HL-60 (cell line): ENCODE measurements at places on chromosomes 13 and 19.

- DNase-seq = no peak
Observed at GRCh38 chr13:92807353-92807752, 419.3 kb upstream of the GPC6 start.

- no peak for DNase-seq
Observed at GRCh38 chr19:5536337-5536894, 31.3 kb downstream of the TINCR start.

DNA sequence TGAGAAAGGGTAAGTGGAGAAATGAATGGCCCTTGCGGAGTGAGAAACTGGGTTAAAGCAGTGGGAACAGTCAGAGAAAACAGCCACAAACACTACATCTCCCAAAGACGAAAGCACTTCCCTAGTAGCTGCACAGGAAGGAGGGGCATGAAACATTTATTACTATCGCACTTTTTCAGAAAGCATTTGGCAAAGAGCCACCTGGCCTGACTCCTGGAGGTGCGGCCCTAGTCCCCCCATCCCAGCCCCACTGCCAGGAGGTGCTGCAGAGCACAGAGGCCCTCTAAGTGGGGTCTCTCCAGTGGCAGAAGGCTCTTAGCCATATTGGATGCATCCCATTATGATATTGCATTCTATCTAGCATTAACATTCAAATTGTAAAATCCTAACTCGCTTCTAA is 55.8 kb downstream of the MTMR6 start:
- DNase-seq = no peak

- no peak for DNase-seq
Observed at GRCh38 chr13:112531263-112531794, 56.6 kb downstream of the TUBGCP3 start.

DNA sequence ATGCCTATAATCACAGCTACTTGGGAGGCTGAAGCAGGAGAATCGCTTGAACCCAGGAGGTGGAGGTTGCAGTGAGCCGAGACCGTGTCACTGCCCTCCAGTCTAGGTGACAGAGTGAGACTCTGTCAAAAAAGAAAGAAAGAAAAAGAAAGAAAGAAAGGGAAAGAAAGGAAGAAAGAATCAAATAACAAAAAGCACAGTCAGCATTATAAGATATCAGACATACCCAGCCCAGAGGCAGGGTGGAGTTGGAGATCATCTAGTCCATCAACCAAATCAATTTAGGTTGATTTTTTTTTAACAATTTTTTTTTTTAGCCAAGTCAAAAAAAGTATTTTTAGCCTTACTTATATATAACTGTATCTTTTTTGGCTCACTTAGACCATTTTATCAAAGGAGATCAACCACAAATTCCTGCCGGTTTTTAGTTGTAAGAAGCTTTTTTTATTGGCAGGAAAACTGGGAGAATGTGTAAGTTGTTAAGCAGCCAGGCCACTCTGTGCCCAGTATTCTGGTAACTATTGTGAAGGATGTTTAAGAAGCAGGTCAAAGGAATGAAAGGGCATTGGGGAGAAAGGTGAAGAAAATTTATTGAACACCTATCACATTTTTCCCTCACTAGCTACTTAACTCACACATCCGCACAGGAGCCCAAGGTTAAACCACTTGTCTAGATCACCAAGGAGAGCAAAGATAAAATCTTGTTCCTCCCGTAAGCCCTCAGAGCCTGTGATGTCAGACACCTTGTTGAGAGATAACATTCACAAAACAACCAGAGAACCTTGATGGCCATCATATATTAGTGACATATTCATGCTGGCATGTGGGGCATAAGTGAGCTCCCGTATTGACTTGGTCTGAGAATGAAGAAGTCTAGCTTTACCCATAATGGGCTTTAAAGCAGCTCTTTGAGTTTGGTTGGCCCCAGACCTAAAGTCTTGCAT is 91.8 kb downstream of the COL4A2 start:
- DNase-seq = no peak

DNA sequence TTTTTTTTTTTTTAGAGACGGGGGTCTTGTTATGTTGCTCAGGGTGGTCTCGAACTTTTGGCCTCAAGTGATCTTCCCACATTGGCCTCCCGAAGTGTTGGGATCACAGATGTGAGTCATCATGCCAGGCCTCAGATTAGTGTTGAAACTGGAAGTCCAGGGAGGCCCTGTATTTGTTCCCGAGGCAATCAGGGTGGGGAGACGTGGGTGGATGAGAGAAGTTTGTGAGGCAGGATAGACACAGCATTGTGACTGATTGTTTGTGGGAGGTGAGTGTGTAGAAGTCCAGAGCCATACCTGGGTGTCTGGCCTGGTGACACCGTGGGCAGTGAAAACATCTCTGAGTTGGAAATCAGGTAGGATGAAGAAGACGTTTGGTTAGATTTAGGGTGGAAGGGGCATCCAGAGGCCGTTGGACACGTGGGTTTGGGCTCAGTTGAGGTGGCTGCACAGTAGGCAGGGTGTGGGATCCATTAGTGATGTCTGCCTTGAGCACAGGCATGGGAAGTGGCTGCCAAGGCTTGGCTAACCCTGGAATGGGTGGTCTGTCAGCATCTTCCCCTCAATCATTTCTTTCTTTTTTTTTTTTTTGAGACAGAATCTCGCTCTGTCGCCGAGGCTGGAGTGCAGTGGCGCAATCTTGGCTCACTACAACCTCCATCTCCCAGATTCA is 12.4 kb downstream of the RTN2 start:
- no peak for DNase-seq

GRCh38 chr19:1510442-1510806 is 2.4 kb downstream of the ADAMTSL5 start:
- no peak for DNase-seq

- DNase-seq = no peak
Observed at GRCh38 chr19:13152356-13152973, 2.3 kb downstream of the IER2 start.

DNA sequence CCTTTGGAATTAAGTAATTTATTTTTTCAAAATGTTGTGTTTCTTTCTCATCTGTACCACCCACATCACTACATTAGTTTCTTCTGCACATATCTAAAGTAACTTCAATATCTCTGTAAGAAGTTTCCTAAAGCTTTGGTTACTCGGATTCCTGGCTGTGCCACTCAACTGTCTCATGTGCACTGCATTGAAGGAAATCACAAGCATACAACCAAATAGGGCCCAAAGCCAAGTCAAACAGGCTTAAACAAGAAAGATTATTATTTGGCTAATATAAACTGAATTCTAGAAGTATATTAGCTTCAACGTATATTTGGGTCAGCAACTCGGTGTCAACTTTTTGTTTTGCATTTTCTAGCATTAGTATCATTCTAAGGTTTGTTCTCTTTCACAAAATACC is 1647.6 kb upstream of the SPRY2 start:
- no peak for DNase-seq

DNA sequence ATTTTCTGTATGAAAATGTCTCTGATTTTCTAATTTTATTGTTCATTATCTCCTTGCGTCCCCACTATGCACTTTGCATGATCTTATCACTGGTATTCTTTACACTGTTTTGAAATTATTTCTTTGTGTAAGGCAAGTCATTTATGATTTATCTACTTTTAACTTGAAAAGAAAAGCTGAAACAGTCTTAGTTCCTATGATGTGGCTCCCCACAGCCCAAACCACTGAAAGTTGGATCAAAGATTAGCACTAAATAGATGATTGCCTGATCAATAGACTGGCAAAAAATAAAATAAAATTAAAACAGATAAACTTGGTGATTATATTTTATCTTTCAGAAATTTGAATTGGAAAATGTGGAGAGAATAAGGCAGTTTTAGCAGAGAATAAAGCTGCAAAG is 1101.9 kb downstream of the PCDH9 start:
- DNase-seq = no peak

- peak; percentile 54 for DNase-seq
Observed at GRCh38 chr19:1317274-1318003, 31.8 kb downstream of the EFNA2 start.

DNA sequence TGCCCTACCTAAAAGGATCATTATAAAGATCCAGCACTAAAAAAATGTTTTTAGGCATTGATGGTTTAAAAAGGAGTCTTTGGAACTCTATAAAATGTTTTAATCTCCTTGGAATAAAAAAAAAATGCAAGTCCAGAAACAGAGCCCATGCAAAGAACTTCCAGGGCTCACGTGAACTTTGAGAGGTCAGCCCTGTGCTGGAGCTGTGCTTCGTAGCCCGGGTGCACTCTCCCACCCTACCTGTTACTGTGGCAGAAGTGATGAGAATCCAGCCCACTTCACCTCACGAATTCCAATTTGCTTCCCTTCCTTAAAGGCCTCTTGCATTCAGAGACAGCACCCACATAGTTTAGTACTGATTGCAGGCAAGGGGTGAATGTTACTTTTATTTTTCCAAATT is 267.7 kb downstream of the SHISA2 start:
- DNase-seq = no peak

DNA sequence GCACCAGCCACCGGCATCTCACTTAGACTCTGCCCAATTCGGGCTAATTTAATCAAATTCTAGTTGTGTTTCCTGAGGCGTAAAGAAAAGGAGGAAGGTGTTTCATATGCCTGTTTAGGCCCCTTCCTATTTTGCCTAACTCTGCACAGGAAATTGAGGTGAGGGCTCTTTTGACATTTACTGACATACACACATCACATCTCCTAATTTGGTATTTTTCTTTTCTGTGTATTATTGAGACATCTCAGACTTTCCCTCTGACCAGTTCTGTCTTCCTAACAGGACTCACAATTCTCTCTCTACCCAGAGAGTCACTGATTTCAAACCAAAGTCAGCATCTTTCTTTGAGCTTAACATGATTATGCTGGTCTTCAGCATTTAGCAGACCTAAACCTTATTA is 7.9 kb downstream of the CEACAM3 start:
- DNase-seq = no peak

GRCh38 chr13:24267801-24268200 is 41.6 kb upstream of the C1QTNF9 start:
- no peak for DNase-seq

GRCh38 chr13:50761406-50761805 is 82.1 kb downstream of the DLEU7 start:
- no peak for DNase-seq

GRCh38 chr13:44292545-44292944 is 81.1 kb upstream of the SERP2 start:
- DNase-seq = no peak
